ENCODE measurements at places on chromosomes 4 and X. TPM values are rescaled to one million over a fixed set of nuclear protein-coding genes. Genes with fewer than 3 reads are reported as not detected.

Gene IL2
- not detected for total RNA-seq

Gene CFP
- total RNA-seq: 0.17 TPM

GRCh38 chrX:39564751-39565150 is 533.0 kb downstream of the BCOR start:
- no peaks in the 10 kb centered on the region for H3K36me3 ChIP-seq
- no peak for DNase-seq
- no peaks in the 10 kb centered on the region for H3K27me3 ChIP-seq
- H3K4me1 ChIP-seq: no peaks in the 10 kb centered on the region
- H3K27ac ChIP-seq: no peak overlapping the region

DNA sequence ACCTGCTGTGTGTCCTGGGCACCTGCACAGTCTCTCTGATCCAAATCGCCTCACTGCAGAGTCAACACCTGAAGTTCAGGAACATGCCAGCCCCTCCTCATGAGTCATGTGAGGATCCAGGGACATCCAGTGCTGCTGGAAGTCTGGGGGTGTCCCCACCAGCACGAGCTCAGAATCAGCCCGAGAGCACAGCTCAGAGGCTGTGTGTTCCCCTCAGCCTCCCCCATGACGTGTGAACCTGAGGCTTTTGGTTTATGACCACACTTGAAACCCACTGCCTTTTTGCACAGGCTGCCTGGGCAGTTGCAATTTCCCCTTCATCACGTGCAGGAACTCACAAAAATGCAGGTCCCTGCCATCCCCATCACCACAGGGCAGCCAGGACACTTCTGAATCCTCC is 47.1 kb downstream of the PPP2R2C start:
- H3K27ac ChIP-seq: no peak overlapping the region
- H3K4me3 ChIP-seq: no peak overlapping the region
- no peaks in the 10 kb centered on the region for H3K4me1 ChIP-seq
- no peaks in the 10 kb centered on the region for H3K36me3 ChIP-seq
- no peak for DNase-seq

GRCh38 chr4:70670332-70671014 is 4.2 kb upstream of the JCHAIN start:
- no peak overlapping the region for H3K4me3 ChIP-seq
- H3K27ac ChIP-seq: no peak overlapping the region
- peak; percentile 55 for DNase-seq
- H3K36me3 ChIP-seq: no peaks in the 10 kb centered on the region
